ENCODE measurements at places on chromosomes 3 and 15.

DNA sequence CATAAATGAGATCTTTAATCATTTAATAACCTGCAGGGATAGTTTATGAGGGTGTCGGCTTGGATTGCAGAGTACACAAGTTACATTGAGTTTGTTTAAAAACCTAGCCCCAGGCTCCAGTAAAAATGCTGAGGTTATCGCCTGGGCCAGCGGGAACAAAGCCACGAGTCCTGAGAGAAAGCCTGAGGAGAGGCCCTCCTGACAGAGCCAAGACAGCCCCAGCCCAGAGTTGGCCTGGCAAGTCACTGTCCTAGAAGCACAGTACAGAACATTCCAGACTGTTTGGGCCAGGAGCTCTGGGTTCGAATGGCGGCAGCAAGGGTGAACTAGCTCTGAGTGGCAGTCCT lies 32.4 kb downstream of the SEC61A1 start:
- DNase-seq: no peak

DNA sequence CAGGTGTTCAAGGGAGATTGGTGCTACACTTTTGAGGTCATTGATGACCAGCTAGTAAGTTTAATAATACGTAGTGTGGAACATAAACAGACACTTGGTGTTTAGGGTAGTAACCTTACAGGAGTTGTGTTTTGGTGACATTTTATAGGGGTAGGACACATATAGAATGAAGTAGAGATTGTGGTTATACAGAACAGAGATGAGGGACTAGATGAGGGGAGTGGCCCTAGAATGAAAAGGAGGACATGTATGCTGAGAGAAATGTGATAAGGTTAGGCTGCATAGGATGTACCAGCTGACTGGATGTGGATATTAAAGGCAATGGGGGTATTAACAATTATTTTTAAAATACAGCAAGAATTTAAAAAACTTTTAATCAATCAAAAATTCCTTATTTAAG lies 8.0 kb downstream of the MBNL1 start:
- DNase-seq: no peak

GRCh38 chr3:72657666-72658065 lies 190.6 kb downstream of the SHQ1 start:
- DNase-seq: no peak

DNA sequence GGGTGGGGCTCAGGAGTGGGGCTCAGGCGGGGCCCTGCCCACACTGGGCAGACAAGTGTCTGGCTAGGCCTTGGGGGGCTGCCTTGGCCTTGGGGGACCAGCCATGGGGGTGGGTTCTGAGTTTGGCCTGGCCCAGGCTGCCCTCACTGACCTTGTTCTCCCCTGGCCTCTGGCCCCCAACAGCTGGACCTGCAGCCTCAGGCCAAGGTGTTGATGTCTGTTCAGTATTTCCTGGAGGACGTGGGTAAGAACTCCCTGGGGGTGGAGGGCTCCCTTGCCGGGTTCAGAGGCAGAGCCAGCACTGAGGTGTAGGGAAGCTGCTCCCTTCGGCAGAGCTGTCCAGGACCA lies 20.0 kb downstream of the PRKCD start:
- DNase-seq: no peak

- no peak for DNase-seq
These were observed 26.1 kb downstream of the GOLGA6L2 start for GRCh38 chr15:23420806-23421575.

Measured in stimulated activated CD8-positive, alpha-beta memory T cell treated with anti-CD3 and anti-CD28 coated beads, Interleukin-4, amount 100 ng/mL, for 1 hour (primary cell).